ENCODE measurements at places on chromosomes 5 and 9.

- no peak for DNase-seq
These were observed 6.6 kb upstream of the RMND5B start for GRCh38 chr5:178123966-178124925.

GRCh38 chr9:71916834-71917534 is 5.5 kb downstream of the C9orf85 start:
- no peak for DNase-seq

DNA sequence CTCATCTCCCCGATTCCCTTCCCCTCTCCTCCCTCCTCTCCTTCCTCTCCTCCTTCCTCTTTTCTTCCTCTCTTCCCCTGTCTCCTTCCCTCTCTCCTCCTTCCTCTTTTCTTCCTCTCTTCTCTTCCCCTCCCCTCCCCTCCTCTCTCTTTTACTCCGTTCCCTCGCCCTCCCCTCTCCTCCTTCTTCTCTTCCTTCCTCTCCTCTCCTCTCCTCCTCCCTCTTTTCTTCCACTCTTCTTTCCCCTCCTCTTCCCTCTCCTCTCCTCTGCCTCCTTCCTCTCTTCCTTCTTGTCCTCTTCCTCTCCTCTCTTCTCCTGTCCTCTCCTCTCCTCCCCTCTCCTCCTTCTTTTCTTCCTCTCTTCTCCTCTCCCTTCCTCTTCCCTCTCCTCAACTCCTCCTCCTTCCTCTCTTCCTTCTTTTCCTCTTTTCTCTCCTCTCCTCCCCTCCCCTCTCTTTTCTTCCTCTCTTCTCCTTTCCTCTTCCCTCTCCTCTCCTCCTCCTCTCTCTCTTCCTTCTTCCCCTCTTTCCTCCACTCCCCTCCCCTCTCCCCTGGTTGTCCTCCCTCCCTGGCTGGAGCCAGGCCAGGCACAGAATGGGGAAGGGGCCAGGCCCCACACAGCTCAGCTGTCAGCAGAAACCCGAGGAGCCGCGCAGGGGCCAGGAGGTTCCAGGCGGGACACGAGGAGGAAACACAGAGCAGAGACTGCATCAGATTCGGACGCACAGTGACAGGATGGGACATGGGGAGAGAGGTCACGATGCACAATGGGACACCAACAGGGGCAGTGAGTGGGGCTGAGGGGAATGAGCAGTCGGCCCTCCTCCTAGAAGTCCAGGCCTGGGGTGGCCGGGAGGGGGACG is 48.0 kb downstream of the CAMK2A start:
- DNase-seq, result no peak

DNA sequence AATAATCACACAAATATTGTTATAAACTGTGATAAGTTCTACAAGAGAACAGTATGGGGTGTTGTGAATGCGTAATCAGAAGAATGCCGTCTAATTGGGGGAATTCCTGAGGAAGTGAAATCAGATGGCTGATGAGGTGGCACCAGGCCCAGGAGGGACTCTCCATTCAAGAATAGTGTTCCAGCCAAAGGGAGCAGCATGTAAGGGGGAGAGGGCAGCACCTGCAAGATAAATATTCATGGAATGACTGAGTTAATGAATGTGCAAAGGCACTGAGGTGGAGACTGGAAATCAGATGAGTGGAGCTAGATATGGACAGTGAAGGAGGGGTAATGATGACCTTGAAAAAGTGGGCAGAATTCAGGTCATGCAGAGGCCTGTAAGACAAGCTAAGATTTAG is 250.6 kb downstream of the ARRDC3 start:
- no peak for DNase-seq

Measured in CD8-positive, alpha-beta T cell (primary cell).